ENCODE measurements at places on chromosomes 13 and 19. TPM values are rescaled to one million over a fixed set of nuclear protein-coding genes. Genes with fewer than 3 reads are reported as not detected.

THSD8 gene
- not detected for total RNA-seq

PLPP2 gene
- 48.8 TPM for total RNA-seq

CEACAM20 gene
- total RNA-seq = not detected

EVI5L gene
- total RNA-seq = 23.3 TPM

SKA3 gene
- 1.4 TPM for total RNA-seq

MYH14 gene
- 32.5 TPM for total RNA-seq

FGF14 gene
- total RNA-seq = 6.6 TPM

RNF225 gene
- not detected for total RNA-seq

All from stomach (tissue), 19 donors.